Activated CD4-positive, alpha-beta T cell treated with anti-CD3 and anti-CD28 coated beads, Interleukin-2, amount 10 ng/mL, durations not matched to agents 24 days and 14 days (primary cell): ENCODE measurements at places on chromosomes 5 and 9.
A peak's percentile ranks its signal among the peaks of the same experiment; 100 is the strongest.

GRCh38 chr9:105425816-105426433 lies 21.9 kb upstream of the FSD1L start:
- no peak for DNase-seq

DNA sequence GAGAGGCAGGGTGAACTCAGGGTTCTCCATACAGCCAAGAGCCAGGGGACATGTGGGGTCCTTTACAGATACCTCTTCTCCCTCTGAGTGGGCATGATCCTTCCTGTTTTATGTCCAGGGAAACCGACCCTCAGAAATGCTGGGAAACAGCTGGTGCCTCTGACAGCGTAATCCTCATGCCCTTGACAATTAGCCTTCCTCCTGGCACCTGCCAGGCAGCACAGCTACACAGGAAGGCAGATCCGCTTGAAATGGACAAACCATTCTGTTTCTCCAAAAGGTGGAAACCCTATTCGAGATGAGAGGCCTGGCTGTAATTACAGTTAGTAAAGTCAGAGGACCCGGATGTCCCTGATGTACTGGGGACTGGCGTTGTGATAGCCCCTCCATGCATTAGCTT lies 7.2 kb downstream of the ERGIC1 start:
- no peak for DNase-seq

DNA sequence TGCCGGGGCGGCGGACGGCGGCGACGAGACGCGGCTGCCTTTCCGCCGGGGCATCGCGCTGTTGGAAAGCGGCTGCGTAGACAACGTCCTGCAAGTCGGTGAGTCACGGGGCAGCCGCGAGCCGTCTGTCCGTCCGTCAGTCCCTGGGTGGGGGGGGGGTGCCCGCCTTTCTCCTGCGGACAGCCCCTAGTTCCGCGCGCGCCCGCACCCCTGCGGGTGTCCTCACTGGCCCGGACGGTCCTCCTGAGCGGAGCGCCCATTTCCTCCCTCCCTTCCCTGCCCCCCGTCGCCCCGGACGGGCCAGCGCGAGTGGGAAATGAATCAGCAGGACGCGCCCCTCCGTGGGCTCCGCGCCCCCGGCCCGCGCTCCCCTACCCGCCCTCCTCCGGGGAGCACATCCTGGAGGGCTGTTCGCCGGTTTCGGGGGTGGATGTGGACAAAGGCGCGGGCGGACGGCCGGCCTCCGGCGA lies 828 bp downstream of the ZSWIM6 start:
- peak; percentile 79 for DNase-seq

DNA sequence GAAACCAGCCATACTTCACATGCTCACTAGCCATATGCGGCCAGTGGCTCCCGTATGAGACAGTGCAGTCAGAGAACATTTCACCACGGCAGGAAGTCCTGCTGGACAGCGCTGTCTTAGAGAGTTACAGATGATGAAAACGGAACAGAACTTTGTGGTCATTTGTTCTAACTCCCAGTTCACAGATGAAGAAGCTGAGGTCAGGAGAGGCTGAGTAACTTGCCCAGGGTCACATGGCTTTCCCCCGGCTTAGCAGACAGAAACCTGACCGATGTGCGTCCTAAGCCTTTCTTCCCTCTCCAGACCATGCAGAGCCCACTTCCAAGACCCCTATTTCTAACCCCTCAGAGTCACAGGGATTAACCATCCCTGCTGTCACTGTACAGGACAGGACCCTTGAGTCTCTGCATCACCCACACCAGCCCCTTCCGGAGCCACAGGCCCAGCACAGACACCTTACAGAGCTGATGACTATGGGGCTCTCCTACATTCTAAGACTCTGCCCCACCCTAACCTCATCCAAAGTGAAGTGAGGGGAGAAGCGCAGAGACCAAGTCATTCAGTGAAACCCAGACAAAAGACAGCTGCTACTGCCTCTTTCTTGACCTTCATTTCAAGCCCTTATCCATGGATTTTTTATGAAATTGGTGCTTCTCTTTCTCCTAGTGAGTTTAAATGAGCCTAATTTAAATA lies 86.9 kb downstream of the PTPN3 start:
- DNase-seq, result peak; percentile 68
